Stimulated activated CD4-positive, alpha-beta T cell treated with anti-CD3 and anti-CD28 coated beads, Interleukin-12 subunit alpha, Interleukin-12 subunit beta, amount 100 ng/mL, for 4 hours (primary cell): ENCODE measurements at places on chromosomes 5 and 9.

GRCh38 chr5:893137-893506 lies 438 bp downstream of the TRIP13 start:
- DNase-seq = no peak

DNA sequence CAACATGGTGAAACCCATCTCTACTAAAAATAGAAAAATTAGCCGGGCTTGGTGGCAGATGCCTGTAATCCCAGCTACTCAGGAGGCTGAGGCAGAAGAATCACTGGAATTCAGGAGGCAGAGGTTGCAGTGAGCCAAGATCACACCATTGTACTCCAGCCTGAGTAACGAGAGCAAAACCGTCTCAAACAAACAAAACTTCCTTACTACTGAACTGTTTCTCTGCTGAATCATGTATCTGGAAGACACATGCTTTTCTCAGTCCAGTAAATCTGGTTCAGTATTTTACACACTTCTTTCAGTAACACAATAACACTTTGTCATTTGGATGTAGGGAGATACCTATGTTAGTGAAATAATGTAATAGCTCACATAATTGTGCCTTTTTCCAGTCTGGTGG lies 7.9 kb downstream of the TRMT10B start:
- DNase-seq = no peak

DNA sequence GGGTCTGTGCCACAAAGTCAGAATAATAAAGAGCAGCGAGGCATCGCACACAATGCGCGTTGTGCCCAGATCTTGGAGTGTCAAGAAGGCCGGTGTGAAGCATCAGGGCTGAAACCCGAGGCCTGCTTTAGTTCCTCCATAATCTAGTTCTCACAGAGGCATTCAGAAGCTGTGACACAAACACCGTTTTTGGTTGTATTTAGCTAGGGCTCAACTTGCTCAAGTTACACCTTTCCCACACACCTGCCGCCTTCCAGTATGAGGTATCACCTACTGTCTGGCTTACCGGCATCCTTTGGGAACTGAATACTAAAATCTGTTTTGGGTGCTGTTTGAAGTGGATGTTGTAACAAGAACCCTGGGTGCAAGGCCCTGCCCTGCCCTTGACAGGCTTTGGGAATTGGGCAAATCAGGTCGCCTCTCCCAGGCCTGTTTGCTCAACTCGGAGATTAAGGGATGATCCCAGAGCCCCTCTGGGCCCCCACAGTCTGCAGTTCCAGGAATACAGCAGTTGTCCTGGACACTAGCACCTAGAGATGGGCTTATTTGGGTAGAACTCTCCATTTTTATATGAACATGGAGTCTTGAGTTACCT lies 27.0 kb downstream of the SLC25A25 start:
- DNase-seq = no peak

DNA sequence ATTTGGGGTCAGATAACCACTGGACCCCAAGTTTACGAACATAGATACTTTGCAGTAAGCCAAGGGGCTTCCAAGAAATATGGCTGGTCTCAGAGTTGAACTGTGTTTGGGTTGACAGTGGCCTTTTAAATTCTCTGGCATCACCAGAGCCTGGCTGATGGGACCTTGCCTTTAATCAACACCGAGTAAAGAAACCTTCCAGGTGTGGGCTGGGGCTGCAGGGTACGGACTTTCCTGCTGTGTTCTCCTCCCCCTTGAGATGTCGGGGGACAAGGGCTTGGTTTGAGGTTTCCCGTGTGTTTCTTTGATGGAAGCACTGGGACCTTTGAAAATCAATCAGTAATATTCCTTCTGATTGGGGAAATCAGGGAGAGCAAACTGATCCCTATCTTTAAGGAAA lies 140.1 kb downstream of the MTX3 start:
- DNase-seq = no peak

GRCh38 chr9:84758817-84759216 lies 89.3 kb downstream of the NTRK2 start:
- DNase-seq = no peak

DNA sequence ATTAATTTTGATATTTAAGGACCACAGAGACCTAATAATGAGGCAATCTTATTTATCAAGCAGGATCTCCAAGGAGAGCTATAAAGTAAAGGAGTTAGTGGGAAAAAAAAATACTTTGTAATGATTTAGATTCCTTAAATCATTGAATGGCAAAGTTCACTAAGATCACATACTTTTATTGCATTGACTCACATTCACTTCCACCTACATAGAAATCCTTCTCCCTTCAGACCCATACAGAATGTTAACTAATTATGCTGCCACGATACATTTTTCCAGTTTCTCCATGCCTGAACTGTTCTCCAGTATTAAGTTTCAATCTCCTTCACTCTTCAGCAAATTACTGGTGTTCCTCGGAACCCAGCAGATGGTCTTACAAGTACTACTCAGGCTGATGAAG lies 388.7 kb downstream of the EFNA5 start:
- no peak for DNase-seq
